ENCODE measurements at places on chromosomes 7 and 10.

- DNase-seq = no peak
These were observed 189.0 kb upstream of the SH2B2 start for GRCh38 chr7:102097601-102098161.

DNA sequence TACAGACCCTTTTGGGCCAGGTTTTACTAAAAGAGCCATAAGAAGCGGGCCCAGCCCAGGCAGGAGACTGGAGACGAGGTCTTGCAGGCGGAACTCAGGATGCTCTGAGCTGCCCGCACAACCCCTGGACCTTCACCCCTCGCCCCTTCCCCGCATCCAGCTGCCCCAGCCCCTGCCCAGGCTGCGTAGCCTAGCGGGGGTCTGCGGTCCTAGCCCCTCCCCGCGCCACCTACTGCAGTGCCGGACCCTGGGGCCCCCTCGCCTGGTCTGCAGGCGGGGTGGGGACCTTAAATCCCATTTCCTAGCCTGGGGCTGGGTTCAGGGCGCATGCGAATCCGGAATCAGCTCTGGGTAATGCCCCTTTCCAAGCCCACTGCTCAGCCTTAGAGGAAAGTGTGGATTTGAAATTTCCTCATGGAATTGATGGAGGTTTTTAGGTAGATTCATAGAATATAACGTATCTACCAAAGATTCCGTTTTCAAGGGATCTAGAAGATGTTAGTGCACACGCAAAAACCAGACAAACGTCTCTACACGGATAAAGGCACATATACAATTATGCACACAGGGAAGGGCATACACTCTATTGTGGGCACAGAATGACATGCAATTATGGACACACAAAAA lies 546 bp upstream of the HOXA3 start:
- no peak for DNase-seq

GRCh38 chr7:120583899-120584586 lies 273.9 kb downstream of the TSPAN12 start:
- no peak for DNase-seq

GRCh38 chr10:122007415-122007814 lies 18.5 kb downstream of the TACC2 start:
- no peak for DNase-seq

DNA sequence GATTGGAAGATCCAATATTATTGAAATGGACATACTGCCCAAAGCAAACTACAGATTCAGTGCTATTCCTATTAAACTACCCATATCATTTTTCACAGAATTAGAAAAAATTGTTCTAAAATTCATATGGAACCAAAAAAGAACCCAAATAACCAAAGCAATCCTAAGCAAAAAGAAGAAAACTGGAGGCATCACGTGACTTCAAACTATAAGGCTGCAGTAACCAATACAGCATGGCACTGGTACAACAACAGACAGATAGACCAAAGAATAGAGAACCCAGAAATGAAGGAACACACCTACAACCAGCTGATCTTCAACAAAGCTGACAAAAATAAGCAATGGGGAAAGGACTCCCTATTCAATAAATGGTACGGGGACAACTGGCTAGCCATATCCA lies 765.4 kb downstream of the SORCS3 start:
- DNase-seq = no peak
